ENCODE measurements at places on chromosomes 3 and 15.
A peak's percentile ranks its signal among the peaks of the same experiment; 100 is the strongest.

DNA sequence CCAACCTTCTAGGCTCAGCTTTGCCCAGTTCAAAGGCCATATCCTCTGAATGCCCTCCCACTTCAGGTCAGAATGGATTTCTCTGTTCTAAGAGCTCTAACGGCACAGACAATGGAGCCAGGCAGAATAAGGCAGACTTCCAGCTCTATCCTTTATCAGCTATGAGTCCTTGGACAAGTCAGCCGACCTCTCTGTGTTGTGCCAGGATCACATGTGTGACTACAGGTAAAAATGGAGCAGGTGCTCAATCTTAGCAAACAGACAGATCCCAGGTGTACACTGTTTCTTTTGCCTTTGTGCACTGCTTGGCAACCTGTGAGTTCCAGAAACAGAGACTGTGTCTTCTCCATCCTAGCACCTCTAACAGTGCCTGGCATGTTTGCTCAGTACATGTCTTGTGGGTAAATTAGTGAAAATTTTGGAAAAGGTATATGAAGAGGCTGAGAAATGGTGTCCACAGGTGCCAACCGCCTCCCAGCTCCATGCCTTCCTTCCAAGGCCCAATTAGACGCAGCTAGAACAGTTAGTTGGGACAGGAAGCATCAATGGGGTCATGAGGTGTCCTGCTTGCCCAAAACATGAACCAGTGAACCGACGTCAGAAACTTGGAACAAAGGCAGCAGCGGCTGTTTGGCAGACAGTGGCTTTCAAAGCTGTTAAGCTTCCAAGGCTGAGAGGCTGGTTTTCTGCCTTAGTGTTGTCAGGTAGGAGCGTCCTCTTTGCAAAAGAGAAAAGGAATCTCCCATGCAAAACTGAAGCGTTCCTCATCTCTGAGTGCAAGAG, 28.7 kb downstream of the TLE3 start:
- DNase-seq, result no peak

GRCh38 chr3:35779611-35780010, 140.3 kb downstream of the ARPP21 start:
- no peak for DNase-seq

GRCh38 chr3:15889936-15890335, 92.2 kb upstream of the ANKRD28 start:
- no peak for DNase-seq

DNA sequence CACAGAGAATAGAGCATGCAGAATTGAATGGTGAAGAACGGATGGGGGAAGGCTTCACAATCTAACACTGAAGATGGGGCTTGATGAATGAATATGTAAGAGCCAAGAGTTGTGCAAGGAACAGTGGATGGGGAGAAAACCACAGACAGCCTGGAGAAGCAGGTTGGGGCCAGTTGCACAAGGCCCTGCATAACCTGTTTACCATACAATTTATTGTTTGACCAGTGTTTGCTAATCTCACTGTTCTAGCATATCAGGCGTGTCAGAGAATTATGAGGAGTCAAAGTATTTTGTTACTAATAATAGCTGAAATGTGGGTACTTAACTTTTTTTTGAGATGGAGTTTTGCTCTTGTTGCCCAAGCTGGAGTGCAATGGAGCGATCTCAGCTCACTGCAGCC, 36.4 kb downstream of the LINS1 start:
- DNase-seq, result no peak

GRCh38 chr3:162390891-162391290, 894.3 kb downstream of the OTOL1 start:
- DNase-seq, result no peak

- no peak for DNase-seq
These were observed 232.3 kb downstream of the TJP1 start for GRCh38 chr15:29589975-29590374.

GRCh38 chr3:125129512-125129997, 73.8 kb upstream of the HEG1 start:
- DNase-seq, result no peak

GRCh38 chr3:128714887-128715491, 11.0 kb upstream of the RAB7A start:
- DNase-seq, result no peak

DNA sequence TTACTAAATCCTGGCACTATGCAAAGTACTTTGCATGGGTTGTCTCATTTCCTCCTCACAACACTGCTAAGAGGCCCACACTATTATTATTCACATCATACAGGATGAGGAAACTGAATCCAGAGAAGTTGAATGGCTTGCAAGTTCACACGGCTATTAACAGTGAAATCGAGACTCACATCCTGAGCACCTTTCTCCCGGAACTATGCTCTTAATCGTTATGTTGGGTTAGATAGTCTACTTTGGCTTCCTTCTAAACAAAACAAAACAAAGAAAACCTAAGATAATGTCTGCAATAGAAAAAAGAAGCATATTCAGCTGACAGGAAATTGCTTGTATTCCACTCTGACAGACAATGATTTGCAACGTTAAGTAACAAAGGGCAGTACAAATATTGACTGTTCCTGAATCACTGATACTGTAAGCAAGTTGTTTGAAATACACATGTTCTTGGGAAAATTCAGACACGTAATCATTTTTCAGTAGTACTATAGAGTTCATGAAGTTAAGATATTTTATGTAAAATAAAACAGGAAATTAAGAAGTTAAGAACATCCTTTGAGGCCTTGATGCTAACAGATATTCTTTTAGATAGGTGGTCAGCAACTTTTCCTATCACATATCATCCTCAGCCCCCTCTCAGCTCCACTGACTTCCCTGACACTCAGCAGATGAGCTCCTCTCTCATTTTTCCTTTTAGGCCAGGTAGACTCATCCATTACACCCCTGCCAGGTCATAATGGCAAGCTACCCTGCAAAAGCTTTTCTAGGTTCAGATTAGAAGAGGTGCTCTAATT, 40.7 kb downstream of the C2CD4B start:
- DNase-seq, result no peak

- peak; percentile 99 for DNase-seq
These were observed at the start of gene PODXL2 for GRCh38 chr3:127628788-127629466. TSS of gene PODXL2 (plus strand) at chr3:127629185. CDS start at chr3:127629220, 35 bp downstream.

GRCh38 chr3:23162934-23163333, 40.2 kb upstream of the UBE2E2 start:
- no peak for DNase-seq

GRCh38 chr3:53486961-53487654, 7.3 kb upstream of the CACNA1D start:
- DNase-seq, result peak; percentile 60

DNA sequence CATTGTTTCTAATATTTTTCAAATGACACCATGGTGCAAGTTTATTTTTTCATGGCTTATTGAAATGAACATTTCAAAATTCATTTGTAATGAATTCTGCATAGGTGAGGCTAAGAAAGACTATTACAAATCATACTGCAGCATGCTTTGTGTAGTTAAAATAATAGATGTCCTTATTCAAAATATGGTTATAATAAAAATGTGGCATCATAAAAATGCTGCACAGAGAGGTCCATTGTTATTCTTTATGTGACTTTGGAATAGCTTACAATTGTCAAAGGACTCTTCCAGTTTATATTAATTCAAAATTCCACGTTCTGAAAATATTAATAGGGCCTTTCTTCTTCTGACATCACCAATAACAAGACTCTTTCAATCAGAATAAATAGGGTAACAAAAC, 222.7 kb downstream of the GAP43 start:
- DNase-seq, result no peak

GRCh38 chr3:185732782-185733181, 92.1 kb downstream of the IGF2BP2 start:
- DNase-seq, result no peak

DNA sequence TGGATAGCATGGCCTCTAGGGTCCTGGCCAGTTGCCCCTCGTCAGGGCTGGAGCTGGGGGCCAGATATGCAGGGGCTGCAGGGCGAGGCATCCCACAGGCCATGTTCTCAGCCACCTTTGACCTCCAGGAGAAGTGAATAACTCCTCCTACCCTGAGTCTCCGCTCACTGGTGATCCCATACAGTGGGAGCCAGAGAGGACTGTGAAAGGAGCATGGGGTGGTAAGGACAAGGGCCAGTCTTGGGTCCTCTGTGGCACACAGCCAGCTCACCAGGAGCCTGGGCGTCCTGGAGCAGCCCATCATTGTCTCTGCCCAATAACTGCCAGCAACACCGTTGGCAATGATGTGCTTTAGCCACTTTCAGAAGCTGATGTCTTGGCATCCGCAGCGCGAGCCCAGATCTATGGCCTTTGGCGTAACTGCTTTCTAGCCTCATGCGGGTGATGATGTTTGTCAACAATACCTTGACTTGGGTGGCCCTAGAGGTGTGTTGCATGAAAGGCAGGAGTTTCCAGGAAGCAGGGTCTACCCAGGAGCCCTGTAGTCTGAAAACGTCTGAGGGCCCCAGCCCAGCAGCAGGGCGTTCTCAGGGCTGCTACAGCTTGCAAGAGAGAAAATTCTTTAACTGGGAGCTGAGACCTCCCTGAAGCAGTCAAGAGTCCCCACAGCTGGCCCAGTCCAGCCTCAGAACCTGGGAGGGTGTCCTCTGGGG, 61.1 kb upstream of the IQSEC1 start:
- no peak for DNase-seq

GRCh38 chr3:152314677-152315353, 46.1 kb downstream of the MBNL1 start:
- no peak for DNase-seq

- DNase-seq, result no peak
These were observed 167.8 kb downstream of the MYRIP start for GRCh38 chr3:39977058-39977794.

DNA sequence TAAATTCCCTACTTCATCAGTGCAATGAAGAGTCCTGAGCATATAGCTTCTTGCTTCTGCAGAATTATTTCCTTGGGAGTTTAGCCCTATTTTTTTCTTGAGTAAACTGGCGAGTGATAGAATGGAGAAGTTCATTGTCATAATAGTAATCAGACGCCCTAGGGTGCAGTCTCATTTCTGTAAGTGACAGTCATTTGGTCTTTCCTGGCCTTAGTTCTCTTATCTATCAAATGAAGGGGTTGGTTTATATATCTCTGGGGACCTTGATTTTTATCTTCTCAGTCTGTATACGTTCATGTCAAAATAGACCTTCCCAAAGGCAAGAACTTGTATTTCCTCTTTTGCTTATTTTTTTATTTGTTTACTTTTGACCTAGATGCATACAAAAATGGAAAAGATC, 9.9 kb upstream of the ALPK3 start:
- DNase-seq, result no peak

GRCh38 chr3:125119752-125120378, 64.1 kb upstream of the HEG1 start:
- peak; percentile 59 for DNase-seq

GRCh38 chr3:47266709-47267489, 15.7 kb downstream of the KIF9 start:
- DNase-seq, result no peak

GRCh38 chr15:90979582-90979981, 14.8 kb downstream of the PRC1 start:
- DNase-seq, result no peak

- no peak for DNase-seq
These were observed 60.2 kb downstream of the TMEM44 start for GRCh38 chr3:194572944-194573491.

DNA sequence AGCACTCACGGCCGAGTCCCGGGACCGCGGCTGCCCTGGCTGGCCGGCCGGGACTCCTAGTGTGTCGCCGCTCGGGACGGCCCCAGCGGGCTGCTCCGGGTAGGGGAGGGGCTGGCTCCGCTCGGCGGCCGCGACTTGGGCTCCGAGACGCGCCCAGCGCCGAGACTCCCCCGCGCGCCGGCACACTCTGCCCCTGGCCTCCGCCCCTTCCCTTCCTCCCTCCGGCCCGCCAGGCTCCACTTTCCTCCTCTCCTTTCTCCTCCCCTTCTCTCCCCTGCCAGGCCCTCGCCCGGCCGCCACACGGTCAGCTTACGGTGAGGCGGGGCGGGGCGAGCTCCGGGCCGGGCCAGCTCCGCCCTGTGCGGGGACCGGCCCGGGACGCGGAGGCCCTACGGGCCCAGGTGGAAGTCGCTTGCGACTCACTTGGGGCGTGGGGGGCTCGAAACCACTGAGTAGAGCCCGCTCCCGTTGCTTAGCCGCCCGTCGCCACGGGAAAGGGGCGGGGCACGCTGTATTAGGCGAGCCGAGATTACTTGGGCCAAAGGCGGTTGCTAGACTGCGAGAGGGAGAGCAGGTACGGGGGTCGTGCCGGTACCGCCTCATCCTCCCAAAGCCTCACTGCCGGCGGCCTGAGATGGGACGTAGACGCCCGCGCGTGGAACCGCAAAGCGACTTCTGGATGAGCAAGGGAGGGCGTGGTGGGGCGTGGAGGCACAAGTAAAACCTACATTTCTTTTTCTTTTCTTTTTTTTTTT, at the start of gene ITGB5:
ITGB5 (minus strand) TSS at position 189 of the 755 bp plus-strand sequence. CDS start 365 bp downstream, outside the sequence.
- DNase-seq, result peak; percentile 93

DNA sequence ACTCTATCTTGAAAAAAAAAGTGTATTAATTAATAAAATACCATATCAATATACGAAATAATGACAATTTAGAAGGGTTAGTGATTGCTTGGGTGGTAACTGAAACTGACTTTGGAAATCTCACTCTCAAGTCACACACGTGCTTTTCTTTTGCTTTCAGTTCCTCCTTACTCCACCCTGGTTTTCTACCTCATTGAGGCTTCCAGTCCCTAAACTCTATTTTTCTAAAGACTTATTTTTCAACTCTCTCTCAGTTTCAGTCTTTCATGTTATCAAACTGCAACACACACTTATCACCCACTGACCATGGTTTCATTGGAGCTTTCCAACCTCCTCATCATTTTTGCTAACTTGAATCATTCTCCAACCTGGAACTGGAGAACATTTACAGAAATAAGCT, 23.5 kb downstream of the IL12A start:
- DNase-seq, result no peak

- no peak for DNase-seq
These were observed 10.5 kb upstream of the SCAANT1 start for GRCh38 chr3:63922491-63923199.

DNA sequence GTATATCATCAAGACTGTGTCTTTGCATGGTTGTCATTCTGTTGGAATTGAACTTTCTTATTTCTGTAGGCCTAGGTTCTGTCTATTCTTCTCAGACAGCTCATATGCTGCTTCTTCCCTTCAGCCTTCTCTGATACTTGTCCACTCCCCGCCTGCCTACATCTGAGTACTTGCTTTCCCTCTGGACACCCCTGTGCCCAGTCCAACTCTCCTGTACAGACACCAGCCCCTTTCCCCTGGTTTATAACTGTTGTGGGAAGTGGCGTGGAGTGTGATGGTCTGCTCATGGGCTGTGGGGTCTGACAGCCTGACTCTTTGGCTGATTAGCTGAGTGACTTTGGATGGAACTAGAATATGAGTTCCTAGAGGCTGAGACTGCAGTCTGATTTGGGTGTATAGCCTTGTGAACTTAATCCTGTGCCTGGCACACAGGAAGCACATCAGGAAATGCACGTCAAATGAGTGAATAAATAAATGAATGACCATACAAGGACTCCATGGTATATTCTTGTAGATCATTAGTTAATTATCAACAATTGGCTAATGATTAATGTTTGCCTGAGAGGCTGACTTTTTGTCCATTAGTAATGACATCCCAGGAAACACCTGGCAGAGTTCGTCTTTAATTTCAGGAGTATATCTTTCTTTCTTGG, 11.8 kb downstream of the CACNA1D start:
- no peak for DNase-seq

DNA sequence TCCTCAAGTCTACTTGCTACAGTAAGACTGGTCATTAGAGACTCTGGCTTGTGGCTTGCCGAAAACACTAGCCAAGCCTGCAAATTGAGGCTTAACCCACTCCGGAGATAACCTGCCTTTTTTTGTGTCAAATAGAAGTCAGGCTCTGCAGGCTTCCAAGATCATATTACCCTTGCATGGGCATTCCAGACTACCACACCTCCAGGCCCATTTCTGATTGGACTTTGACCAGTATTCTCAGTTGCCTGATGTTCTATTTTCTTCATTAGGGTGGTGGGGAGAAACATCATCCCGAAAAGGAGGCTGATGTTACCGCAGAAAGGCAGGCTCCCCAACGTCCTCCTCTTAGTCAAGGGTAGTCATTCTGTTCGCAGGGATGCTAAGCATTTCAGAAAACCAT, 68.1 kb upstream of the FOXP1 start:
- no peak for DNase-seq

Data from H7 (cell line).